Breast epithelium (tissue), 4 donors: ENCODE measurements at places on chromosomes 4 and X. TPM values are rescaled to one million over a fixed set of nuclear protein-coding genes. Genes with fewer than 3 reads are reported as not detected.
A peak's percentile ranks its signal among the peaks of the same experiment; 100 is the strongest.

DNA sequence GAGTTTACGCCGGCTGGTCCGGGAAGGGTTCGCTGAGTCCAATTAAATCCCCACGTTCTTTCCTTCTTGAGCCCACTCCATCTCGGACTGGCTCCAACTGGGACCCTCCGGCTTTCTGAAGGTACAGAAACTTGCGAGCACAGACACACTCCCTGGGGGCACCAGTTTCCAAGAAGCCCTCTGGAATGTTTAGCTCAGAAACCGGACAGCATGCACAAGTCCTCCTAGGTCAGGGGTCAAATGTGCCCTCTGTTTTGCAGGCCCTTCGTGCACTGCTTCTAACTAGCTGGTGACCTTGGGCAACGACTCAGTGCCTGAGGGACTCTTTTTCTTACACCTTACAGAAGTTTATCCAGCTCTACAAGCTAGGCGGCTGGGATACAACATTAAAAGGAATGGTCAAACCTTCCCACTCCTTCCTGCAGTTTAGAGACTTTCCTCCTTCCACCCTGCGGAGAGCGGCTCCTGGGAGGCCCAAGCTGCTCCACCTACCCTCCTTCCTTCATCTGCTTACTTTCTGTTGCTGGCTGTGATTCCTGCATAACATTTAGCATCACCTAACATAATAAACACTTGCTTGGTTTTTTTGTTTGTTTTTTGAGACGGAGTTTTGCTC lies 275.5 kb downstream of the BCOR start:
- no peak overlapping the region for H3K4me3 ChIP-seq
- H3K4me1 ChIP-seq: no peaks in the 10 kb centered on the region
- peaks cover 80% of the 10 kb centered on the region for H3K27me3 ChIP-seq

- no peak overlapping the region for H3K27ac ChIP-seq
- no peaks in the 10 kb centered on the region for H3K4me1 ChIP-seq
- no peak overlapping the region for H3K4me3 ChIP-seq
- H3K36me3 ChIP-seq: no peaks in the 10 kb centered on the region
These were observed 52.3 kb downstream of the IL1RAPL2 start for GRCh38 chrX:104618106-104618895.

FBXL5 gene
- total RNA-seq: 202 TPM

DNA sequence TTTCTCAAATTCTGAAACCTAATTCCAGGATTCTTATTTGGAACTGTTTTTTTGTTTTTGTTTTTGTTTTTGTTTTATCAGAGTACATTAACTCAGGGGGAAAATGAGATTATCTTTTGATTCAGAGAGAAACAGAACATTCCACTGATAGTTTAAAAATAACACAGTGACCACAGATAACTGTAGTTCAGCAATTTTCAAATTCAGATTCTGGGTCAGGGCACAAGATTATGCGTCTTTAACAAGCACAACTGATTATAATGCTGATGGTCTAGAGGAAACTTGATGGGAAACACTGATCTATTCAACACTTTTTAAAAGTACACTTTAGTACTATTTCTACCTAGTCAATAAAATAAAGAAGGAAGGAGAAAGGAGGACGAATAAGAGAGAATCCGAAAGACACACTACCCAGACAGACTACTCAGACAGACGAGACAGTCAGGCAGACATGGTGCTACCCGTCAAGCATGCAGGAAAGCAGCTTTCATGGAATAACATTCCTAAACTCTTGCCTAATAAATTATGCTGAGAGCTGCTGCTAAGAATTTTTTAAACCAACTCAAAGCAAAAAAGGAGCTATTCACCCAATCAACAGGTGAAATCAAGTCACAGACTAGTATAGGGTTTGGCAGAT lies 59.0 kb downstream of the APBB2 start:
- H3K27ac ChIP-seq: no peak overlapping the region
- DNase-seq: no peak
- no peaks in the 10 kb centered on the region for H3K4me1 ChIP-seq
- no peak overlapping the region for H3K4me3 ChIP-seq

DNA sequence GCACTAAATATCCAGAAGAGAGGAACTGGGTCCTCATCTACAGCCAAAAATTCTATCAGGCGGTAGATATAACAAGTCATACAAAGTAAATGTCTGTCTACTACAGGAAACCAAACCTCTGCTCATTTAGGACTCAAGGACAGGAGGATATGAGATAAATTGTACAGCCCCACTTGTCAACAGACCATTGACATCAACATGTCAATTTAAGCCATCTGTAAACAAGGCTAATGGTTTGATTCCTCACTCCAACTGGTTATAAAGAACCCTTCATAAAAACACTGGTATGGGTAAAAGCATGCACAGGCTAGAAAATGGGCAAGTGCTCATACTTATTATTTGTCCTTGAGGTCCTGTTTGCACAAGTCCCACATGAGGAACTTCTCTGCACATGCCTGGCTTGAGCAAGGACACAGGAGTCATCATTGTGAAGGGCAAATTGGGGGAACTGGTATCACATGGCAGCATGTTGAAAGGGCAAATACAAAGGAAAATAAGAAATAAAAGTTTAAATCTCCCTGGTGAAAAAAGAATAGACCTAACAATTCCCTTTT lies 13.2 kb downstream of the RTL8B start:
- no peak for DNase-seq
- H3K4me3 ChIP-seq: no peak overlapping the region
- H3K4me1 ChIP-seq: no peaks in the 10 kb centered on the region
- no peaks in the 10 kb centered on the region for H3K36me3 ChIP-seq

FHIP1A gene
- 22.3 TPM for total RNA-seq

DNA sequence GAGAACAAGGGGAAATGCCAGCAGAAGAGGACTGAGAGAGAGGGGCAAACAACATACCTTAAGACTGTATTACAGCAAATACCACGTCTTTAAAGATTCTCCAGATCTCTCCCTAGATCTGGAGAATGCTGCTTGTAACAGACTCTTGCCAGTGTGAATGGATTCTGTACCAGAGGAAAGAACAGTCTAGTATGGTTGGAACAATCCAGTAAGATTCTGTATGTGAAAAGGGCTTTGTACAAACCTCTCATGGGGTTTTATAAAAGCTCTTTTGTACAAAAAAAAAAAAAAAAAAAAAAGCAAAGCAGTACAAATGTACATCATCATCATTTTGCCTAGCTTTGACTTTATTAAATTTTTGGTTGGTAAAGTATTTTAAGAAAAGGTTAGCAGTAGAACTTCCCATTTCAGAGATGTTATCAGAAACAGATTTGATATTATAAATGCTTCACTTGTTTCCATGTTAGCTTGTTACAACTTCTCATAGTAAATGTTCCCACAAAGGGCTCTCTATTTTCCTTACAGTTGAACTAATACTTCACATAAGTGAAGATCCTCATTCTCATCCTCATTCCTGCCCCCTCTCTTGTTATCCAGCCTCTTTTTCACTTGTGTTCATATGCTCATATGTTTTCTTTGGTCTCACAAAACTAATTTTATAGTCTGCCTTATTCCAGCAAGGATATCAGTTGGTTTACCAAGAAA lies 144.2 kb downstream of the EDA start:
- no peaks in the 10 kb centered on the region for H3K36me3 ChIP-seq
- H3K27me3 ChIP-seq: peaks cover 11% of the 10 kb centered on the region
- H3K4me3 ChIP-seq: no peak overlapping the region
- no peak for DNase-seq

DNA sequence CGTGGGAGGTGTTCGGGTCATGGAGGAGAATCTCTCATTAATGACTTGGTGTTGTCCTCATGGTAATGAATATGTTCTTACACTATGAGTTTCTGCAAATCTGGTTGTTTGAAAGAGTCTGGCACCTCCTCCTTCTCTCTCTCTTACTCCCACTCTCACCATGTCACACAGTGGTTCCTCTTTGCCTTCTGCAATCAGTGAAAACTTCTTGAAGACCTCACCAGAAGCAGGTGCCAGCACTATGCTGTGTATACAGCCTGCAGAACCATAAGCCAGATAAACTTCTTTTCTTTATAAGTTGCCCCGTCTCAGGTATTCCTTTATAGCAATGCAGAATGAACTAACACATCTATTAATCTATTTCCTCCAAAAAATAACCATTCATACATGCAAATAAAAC lies 275.0 kb downstream of the ANTXR2 start:
- H3K4me3 ChIP-seq: no peak overlapping the region
- no peak overlapping the region for H3K27ac ChIP-seq
- H3K36me3 ChIP-seq: no peaks in the 10 kb centered on the region
- no peaks in the 10 kb centered on the region for H3K4me1 ChIP-seq
- H3K27me3 ChIP-seq: no peaks in the 10 kb centered on the region
- no peak for DNase-seq

- no peaks in the 10 kb centered on the region for H3K27me3 ChIP-seq
- no peak overlapping the region for H3K4me3 ChIP-seq
- DNase-seq: no peak
These were observed 40.4 kb upstream of the PPP1R2C start for GRCh38 chrX:42818151-42818921.

- no peaks in the 10 kb centered on the region for H3K27me3 ChIP-seq
- H3K4me3 ChIP-seq: no peak overlapping the region
- no peaks in the 10 kb centered on the region for H3K4me1 ChIP-seq
- no peaks in the 10 kb centered on the region for H3K36me3 ChIP-seq
These were observed 250.6 kb downstream of the USP46 start for GRCh38 chr4:52408471-52408870.

DNA sequence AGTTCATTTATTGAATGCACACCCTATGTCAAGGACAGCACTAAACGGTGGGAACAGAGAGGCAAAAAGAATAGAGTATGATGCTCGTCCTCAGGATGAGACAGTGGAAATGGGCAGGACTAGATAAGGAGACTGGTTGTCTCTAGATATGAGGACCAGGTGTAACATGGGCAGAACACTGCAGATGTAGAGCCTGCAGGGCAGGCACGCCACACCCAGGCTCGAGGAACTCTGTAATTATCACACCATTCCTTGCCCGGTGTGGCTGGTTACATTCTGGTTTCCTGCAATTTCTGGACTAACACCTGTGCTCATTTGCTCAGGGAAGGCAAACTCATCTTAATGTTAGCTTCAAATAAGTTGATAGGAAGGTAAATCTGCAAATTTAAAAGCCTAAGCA lies 334.4 kb downstream of the DHX15 start:
- H3K4me3 ChIP-seq: no peak overlapping the region
- H3K27me3 ChIP-seq: no peaks in the 10 kb centered on the region
- H3K4me1 ChIP-seq: no peaks in the 10 kb centered on the region
- DNase-seq: no peak
- H3K36me3 ChIP-seq: no peaks in the 10 kb centered on the region
- H3K27ac ChIP-seq: no peak overlapping the region

GRCh38 chr4:8847764-8848163 lies 23.9 kb downstream of the HMX1 start:
- H3K27ac ChIP-seq: no peak overlapping the region
- peaks cover 76% of the 10 kb centered on the region for H3K27me3 ChIP-seq
- H3K4me1 ChIP-seq: no peaks in the 10 kb centered on the region
- no peaks in the 10 kb centered on the region for H3K36me3 ChIP-seq
- DNase-seq: no peak

DNA sequence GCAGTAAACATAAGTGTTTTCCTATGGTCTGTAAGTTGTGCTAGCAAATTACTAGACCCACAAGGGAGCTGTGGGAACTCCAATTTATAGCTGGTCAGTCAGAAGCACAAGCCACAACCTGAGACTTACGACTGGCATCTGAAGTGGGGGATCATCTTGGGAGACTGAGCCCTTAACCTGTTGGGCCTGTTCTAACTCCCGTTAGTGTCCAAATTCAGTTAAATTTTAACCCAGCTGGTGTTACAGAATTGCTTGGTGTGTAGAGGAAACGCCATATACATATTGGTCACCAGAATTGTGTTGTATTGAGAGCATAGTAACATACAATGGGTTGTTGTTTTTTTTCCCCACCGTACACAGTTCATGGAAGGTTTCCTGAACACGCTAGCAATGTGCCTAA lies 25.1 kb upstream of the NFXL1 start:
- no peak for DNase-seq
- H3K4me3 ChIP-seq: no peak overlapping the region
- H3K27ac ChIP-seq: no peak overlapping the region
- H3K36me3 ChIP-seq: no peaks in the 10 kb centered on the region
- H3K4me1 ChIP-seq: no peaks in the 10 kb centered on the region

- H3K4me3 ChIP-seq: no peak overlapping the region
- H3K36me3 ChIP-seq: no peaks in the 10 kb centered on the region
- H3K27me3 ChIP-seq: no peaks in the 10 kb centered on the region
- no peak overlapping the region for H3K27ac ChIP-seq
- H3K4me1 ChIP-seq: no peaks in the 10 kb centered on the region
- DNase-seq: no peak
These were observed 894.0 kb upstream of the FRG1 start for GRCh38 chr4:189046642-189047041.

DNA sequence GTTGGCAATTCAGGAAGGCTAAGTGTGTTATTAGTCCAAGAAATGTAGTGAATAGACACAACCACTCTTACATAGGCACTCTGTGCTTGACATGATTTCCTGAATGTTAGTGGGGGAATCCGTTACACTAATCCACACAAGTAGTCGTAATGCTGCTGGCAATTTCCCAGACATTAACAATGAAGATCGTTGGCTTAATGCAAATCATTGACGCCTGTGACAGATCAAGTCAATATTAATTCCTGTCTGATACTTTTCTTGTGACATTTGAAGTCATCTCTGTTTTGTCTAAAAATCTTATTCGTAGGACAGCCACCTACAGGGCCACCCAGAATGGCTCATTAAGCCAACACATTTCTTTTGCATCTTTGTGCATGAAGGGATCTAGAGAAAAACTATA lies 939.1 kb upstream of the FTHL17 start:
- no peaks in the 10 kb centered on the region for H3K4me1 ChIP-seq
- no peak for DNase-seq
- H3K27ac ChIP-seq: no peak overlapping the region
- no peaks in the 10 kb centered on the region for H3K36me3 ChIP-seq
- peaks cover 8% of the 10 kb centered on the region for H3K27me3 ChIP-seq

GRCh38 chr4:155614111-155614762 lies 52.4 kb upstream of the GUCY1A1 start:
- H3K27ac ChIP-seq: no peak overlapping the region
- no peaks in the 10 kb centered on the region for H3K27me3 ChIP-seq
- no peak overlapping the region for H3K4me3 ChIP-seq
- no peak for DNase-seq

GRCh38 chr4:77481856-77482255 lies 123.8 kb upstream of the CXCL13 start:
- no peaks in the 10 kb centered on the region for H3K27me3 ChIP-seq
- H3K27ac ChIP-seq: no peak overlapping the region
- no peaks in the 10 kb centered on the region for H3K36me3 ChIP-seq

GRCh38 chr4:176393306-176394013 lies 73.7 kb downstream of the SPCS3 start:
- H3K4me3 ChIP-seq: no peak overlapping the region
- H3K27me3 ChIP-seq: no peaks in the 10 kb centered on the region
- no peaks in the 10 kb centered on the region for H3K4me1 ChIP-seq
- H3K27ac ChIP-seq: no peak overlapping the region
- DNase-seq: no peak

TENT5D gene
- not detected for total RNA-seq

GRCh38 chr4:144709793-144710525 lies 64.0 kb downstream of the HHIP start:
- no peaks in the 10 kb centered on the region for H3K36me3 ChIP-seq
- H3K27ac ChIP-seq: peak overlapping the region; percentile 43
- no peak for DNase-seq
